ENCODE measurements at places on chromosomes 1 and 21. TPM values are rescaled to one million over a fixed set of nuclear protein-coding genes. Genes with fewer than 3 reads are reported as not detected.

DEPDC1 gene
- total RNA-seq: 26.8 TPM

BCAR3 gene
- total RNA-seq: 83.6 TPM

GRCh38 chr1:27595597-27595996 is 8.3 kb downstream of the AHDC1 start:
- H3K27me3 ChIP-seq: no peaks in the 10 kb centered on the region
- H3K36me3 ChIP-seq: no peaks in the 10 kb centered on the region
- no peak overlapping the region for H3K27ac ChIP-seq
- no peak overlapping the region for H3K4me3 ChIP-seq
- no peak for DNase-seq
- H3K4me1 ChIP-seq: peaks cover 30% of the 10 kb centered on the region

- peak; percentile 94 for DNase-seq
- no peak overlapping the region for H3K27ac ChIP-seq
- no peaks in the 10 kb centered on the region for H3K36me3 ChIP-seq
Observed at GRCh38 chr1:221203224-221204054, 324.2 kb downstream of the HLX start.

DNA sequence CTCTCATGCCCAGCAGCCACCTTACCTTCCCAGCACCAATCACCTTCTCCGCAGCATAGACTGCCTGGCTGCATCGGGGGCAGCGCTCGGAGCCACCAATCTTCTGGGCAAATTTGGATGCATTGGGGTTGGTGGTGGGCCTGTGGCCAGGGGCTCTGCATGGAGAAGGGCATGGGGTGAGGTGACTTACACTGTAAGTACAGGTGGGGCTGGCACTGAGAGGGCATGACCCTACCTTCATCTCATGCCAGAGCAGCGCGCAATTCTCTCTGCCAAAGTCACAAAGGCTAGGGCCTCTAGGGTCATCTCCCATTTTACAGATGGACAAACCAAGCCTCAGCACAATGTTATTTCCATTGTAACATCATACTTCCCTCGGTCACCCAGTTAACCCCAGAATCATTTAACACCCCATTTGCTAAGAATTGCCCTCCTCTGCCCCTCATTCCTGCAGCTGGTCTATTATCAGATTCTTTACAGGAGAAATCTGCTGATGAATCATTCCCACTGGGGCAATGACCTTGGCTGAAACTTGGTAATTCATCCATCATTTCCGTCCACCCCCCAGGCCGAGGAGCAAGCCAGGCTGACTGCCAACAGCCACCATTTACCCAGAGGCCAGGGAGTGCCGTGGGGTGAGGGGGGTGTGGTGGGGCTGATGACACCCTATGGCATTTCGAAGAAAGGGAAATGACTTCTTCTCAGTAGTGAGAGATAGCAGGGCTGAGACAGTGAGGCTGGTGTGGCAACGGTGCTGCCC is 17.9 kb downstream of the CSRP1 start:
- peaks cover 54% of the 10 kb centered on the region for H3K4me1 ChIP-seq
- peak overlapping the region; percentile 40 for H3K4me3 ChIP-seq
- peak; percentile 100 for DNase-seq
- peak overlapping the region; percentile 95 for H3K27ac ChIP-seq
- H3K36me3 ChIP-seq: peaks cover 68% of the 10 kb centered on the region

MASP2 gene
- 0.51 TPM for total RNA-seq

HSD11B1 gene
- total RNA-seq: 0.39 TPM

DNA sequence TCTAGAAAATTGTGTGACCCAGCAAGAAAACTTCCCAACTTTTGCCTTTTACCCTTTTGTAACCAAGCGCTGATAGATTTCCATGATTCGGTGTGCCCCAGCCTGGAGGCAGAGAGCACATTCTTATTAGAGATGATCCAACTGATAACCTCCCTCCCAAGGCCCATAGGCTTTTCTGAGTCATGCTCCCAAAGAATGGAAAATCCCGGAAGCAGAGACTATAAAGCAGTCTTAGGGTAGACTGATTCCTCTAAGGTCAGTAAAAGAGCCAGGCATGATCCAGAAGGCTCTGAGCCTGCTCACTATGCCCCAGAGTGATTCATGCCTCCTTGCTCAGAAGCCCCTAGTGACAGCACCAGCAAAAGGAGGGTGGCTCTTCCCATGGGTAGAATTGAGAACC is 4.3 kb downstream of the CAMK1G start:
- no peak overlapping the region for H3K27ac ChIP-seq
- peaks cover 10% of the 10 kb centered on the region for H3K4me1 ChIP-seq
- no peaks in the 10 kb centered on the region for H3K27me3 ChIP-seq
- peak; percentile 63 for DNase-seq
- H3K36me3 ChIP-seq: no peaks in the 10 kb centered on the region
